ENCODE measurements at places on chromosomes 5 and 9.

- no peak for DNase-seq
These were observed 98.4 kb downstream of the TARS1 start for GRCh38 chr5:33539212-33539611.

GRCh38 chr5:34676416-34676815 is 20.3 kb downstream of the RAI14 start:
- no peak for DNase-seq

- DNase-seq = peak; percentile 25
These were observed 17.7 kb upstream of the UBAC1 start for GRCh38 chr9:135978642-135979546.

DNA sequence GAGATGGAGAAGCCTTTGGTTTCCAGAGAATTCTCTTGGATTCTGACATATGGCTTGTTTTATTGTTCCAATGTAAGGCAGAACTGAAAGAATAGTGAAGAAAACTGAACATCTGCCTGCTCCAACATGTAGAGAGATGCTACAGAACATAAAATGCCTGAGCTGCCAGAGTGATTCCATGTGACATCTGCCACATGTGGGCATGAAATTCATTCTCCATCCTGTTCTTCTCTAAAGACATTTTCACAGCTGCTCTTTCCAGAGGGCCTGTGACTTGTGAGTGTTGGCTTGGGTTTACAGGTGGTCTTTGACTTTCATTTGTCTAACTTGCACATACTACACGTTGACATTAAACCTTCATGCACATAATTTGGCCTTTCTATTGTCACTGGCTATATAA is 33.7 kb upstream of the TXN start:
- DNase-seq = no peak

GRCh38 chr9:35859310-35859989 is 10.8 kb downstream of the OR13J1 start:
- no peak for DNase-seq

DNA sequence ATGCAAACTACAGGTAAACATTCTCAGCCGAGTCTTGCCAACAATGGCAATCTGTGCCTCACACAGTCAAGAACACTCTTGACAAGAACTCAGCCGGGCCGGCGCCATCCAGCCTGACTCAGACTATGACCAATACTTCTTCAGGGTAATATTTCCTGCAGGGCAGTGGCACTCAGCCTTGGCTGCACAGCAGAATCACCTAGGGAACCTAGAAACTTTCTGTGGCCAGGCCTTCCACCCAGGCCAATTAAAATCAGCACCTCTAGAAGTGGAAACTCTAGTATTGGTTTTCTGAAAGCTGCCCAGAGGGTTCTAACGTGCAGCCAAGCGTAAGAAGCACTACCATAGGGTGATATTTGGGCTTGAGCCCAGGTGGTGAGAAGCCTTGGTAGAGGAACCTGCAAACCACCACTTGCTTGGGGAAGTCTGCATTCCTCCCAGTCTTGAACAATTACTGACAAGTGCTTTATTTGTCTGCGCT is 120.6 kb downstream of the TTLL11 start:
- no peak for DNase-seq

DNA sequence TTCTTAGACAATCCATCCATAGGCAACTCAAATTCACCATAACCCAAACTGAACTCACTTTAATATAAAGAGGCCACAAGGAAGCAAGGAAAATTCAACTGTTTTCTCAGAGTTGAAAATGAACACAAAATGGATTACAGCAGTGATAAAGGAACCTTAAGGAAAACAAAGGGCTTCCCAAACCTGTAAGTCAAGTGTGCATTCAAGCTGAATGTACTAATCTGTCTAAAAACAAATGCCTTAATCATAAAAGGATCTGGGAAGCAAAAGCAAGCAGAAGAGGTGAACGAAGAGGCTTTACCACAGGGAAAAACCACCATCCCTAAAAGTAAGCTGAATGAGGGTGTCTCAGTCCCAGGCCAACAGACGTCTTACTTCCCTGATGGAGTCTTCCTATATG is 13.6 kb downstream of the FBXW11 start:
- no peak for DNase-seq

DNA sequence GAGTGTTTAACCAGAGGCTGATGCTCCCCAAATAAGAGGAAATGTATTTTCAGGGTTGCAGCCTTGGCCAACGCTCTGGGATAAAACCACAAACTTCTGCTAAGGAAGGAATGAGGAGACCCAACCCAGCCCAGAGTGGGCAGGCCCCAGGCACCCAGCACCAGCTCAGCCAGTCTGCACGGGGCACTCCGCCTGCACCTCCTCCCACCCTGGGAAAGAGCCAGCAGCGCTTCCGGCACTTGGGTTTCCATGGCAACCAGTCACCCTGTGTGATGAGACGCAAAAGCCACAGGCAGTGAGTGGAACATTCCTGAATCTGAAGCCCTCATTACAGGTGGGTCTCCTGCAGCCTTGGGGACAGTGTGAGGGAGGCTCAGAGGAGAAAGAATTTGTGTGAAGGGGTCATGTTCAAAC is 85.2 kb upstream of the ZBTB43 start:
- DNase-seq = peak; percentile 91

DNA sequence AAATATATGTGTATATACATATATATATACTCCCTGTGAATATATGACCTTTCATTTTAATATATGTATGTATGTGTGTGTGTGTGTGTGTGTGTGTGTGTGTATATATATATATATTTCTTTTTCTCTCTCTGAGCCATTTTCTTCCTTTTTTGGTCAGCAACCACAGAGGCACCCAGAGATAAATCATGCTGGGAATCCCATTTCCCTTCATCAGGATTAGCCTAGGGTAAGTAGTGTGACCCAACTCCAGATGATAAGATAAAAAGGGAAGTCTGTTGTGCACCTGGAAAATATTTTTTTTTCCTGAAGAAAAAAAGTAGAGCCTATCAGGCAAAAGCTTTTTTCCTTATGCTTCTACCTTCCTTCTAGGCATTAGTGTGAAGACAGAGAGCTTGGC is 25.4 kb upstream of the SUB1 start:
- no peak for DNase-seq

DNA sequence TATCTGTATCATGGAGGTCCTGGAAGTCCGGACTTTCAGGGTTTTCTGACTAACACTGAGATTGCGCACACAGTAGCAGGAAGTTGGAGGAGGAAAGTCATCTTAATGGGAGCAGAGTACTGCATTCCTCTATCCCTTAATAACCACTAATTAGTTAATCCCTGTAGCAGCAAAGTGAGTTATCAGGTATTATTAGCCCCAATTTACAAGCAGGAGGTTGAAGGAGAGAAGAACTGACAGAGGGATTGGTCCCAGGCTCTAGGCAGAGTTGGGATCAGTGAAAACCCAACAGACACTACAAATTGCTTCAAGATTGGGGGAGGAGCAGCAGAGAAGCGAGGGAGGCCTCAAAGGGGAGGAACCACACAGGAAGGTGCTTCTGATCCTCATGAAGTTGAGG is 74.5 kb upstream of the XPA start:
- no peak for DNase-seq

DNA sequence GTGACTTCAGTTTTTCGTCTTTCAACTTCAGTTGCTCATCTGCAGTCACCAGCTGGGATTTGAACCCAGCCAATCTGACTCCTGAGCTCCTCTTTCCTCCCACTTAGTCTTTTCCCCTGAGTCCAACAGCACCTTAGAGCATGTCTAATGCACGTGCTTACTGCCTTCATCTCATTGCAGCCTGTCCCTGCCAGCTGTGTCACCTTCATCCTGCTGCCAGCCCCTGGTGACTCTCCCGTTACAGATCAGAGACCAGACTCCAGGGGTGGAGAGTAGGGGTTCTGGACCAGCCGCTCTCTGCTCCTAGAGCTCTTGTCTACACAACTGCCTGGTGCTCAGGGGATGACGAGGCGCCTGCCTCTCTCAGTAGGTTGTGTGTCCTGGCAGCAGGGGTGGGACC is 132.9 kb upstream of the LMX1B start:
- no peak for DNase-seq

DNA sequence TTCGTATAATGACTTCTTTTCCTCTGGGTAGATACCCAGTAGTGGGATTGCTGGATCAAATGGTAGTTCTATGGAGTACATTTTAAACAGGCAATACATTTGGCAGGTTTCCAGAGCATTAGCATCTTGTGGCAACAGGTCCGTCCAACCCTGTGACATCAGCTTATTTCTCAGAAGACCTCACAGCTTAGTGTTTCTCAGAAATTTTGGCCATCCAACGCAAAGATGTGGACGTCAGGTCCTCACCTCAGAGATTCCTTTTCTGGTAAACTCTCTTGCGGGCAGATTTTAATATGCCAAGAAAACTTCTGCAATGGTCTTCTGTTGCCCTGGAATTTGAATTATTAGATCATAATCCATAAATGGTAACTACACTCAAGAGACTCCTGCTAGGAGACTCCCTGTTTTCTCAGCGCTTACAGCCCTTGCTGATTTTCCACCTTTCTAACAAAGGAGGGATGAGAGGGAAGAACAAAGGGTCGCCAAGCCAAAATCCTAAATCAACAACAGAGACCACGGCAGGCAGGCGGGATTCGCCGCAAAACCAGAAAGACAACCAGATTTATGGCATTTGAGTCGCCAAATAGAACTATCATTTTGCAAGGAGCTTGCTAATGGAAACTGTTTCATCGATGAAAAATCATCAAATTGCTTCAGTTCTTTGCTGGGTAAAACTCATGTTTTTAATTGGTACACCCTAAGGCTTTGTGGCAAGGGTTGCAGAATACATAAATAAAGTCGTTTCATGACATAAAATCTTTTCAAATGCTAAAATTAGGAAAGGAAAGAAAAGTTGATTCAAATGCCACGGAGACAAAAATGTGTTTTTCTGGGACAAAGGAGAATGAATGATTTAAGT is 34.1 kb upstream of the PLPP1 start:
- no peak for DNase-seq

DNA sequence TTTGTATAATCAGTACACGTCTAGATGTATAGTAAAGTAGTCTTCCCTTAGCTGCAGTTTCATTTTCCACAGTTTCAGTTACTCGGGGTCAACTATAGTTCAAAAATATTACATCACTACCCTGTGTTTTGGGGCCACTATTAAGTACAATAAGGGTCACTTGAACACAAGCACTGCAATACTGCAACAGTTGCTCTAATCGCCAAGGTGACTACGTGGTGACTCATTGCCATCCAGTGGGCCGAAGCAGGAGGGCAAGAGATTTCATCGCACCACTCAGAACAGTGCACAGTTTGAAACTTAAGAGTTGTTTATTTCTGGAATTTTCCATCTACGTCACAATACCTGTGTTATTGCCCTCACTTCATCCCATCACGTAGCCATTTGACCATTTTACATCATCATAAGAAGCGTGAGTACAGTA is at the start of gene ARL14EPL:
Gene ARL14EPL, plus strand, starts transcription at position 379 of the 424 bp plus-strand sequence. CDS start 18,994 bp downstream, outside the sequence.
- no peak for DNase-seq

GRCh38 chr9:88783711-88784083 is 207.6 kb upstream of the S1PR3 start:
- DNase-seq = no peak

DNA sequence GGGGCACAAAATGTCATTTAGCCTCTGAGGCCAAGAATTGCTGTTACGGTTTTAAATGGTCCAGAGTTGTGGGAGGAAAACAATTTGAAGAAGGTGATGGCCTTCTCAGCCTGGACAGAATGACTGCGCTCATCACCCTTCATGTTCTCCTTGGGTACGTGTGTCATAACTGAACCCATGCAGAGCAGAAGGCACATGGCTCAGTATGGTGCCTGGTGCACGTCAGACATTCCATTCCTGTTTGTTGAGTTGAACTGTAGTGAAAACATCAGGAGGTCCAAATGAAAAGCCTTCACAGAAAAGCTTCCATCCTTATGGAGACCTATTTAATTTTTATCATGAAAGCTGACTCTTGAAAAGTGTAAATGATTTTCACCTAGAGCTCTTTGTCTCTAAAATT is 133.2 kb downstream of the CFAP90 start:
- no peak for DNase-seq

DNA sequence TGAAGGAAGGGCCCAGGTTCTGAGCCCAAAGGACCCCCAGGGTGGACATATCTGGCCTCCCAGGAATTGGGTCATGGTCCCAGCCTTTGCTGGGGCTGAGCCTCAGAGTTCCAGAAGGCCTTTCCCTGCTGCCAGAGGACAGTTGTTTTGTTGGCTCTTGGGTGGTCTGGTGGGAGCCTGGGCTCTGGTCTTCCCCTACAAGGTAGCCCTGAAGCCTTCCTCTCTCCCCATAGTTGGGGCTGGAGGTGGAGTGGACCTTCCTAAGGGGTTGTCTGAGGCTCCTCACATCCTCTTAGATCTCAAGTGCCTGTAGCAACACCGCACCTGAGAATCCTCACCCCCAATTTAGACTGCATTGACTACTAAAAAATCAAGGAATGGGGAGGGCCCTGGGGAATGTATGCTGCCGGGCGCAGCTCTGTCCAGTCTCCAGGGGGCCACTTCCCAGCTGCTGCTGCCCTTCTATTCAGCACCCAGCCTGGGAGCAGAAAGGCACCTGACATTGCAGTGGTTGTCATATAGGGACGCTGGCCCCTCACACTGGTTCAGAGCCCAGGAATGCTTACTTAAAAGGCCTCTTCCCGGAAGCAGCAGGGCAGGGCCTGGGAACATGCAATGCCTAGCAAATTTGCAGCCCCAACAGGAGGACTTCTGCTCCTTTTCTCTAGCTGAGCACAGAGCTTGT is 66.4 kb downstream of the IL31RA start:
- DNase-seq = no peak

DNA sequence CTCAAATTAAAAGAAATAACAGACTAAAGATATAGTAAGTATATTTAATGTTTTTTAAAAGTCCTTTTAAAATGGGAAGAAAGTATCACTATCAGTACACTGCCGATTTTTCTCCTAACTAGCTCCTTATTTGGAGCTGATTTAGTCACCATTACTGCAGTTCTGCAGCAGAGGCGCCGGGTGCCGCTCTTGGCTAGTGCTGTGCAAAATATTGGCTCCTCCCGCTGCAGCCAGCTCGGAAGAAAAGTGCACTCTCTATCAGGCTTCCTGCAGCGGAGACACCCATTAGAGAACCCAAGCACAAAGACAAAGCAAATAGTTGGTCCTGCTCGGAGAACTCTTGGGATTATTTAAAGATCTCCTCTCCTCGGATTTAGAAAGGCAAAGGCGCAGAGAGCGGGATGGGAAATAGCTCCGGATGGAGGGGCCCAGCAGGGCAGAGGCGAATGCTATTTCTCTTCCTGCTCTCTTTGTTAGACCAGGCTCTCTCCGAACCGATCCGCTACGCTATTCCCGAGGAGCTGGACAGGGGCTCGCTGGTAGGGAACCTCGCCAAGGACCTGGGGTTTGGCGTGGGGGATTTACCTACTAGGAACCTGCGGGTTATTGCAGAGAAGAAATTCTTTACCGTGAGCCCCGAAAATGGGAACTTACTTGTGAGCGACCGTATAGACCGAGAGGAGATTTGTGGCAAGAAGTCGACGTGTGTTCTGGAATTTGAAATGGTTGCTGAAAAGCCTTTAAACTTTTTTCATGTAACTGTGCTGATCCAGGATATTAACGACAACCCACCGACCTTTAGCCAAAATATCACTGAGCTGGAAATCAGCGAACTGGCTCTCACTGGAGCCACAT is at the start of gene PCDHGB3:
Gene PCDHGB3, plus strand, starts transcription at position 249 of the 855 bp plus-strand sequence. Its CDS starts 153 bp downstream, at position 402.
- peak; percentile 8 for DNase-seq

DNA sequence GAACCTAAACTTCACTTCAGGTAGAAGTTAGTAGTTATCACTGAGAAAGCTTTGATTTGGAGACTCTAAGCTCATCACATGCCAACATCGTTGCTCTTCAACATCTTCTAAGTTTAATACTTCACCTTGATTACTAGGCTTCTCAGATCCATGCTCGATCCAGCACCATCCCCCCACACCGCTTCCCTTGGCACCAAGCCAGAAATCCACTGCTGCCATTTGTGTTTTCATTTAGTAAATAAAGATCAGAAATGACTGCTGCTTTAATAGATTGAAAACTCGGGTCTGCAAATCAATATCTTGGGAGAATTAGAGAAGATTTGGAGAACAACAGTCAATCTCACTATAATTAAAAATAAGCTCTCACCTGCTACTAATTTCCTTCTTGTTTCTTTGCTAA is 214.7 kb upstream of the NR4A3 start:
- no peak for DNase-seq

Data from stimulated activated CD4-positive, alpha-beta T cell treated with anti-CD3 and anti-CD28 coated beads, Interleukin-4, amount 100 ng/mL, for 4 hours (primary cell).